ENCODE measurements at places on chromosomes 5 and 9.

DNA sequence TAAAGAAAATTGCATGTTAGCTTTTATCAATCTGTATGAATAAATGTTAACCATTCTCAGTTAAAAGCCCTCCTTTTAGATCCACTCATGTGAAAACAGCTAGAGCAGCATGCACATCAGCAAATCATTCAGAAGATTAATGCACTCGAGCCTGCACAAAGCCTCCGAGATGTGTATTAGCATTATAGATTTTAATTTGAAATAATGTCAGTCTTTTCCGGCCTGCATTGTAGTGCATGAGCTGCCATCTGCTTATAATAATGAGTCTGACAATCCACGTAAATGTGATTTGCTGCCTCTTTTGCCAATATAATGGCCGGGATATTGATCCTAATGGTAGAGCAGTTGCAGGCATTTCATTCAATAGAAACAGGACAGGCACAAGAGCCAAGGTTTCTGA is 585.1 kb downstream of the IRX1 start:
- DNase-seq, result no peak
- no peaks in the 10 kb centered on the region for H3K27me3 ChIP-seq
- no peak overlapping the region for H3K27ac ChIP-seq
- no peaks in the 10 kb centered on the region for H3K36me3 ChIP-seq
- H3K4me1 ChIP-seq, result no peaks in the 10 kb centered on the region
- no peak overlapping the region for H3K4me3 ChIP-seq

DNA sequence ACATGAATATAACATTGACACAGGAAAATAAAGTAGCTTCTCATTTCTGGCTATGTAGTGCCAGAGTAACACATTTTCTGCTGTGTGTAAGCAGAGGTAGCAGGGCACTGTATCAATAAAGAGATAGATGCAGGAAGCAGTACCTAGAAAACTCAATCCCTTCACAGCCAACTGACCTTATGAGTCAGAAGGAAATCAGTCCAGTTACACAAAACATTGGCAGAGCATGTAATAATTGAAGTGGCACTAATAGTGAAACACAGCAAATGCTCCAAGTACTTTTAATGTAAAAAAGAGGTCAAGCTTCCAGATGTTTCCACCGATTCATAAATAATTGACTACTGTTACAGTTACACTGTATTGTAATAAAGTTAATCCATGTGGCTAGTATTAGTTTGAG is 706.6 kb downstream of the EFNA5 start:
- no peaks in the 10 kb centered on the region for H3K27me3 ChIP-seq
- H3K4me1 ChIP-seq, result no peaks in the 10 kb centered on the region
- no peaks in the 10 kb centered on the region for H3K36me3 ChIP-seq
- H3K4me3 ChIP-seq, result no peak overlapping the region
- DNase-seq, result no peak

DNA sequence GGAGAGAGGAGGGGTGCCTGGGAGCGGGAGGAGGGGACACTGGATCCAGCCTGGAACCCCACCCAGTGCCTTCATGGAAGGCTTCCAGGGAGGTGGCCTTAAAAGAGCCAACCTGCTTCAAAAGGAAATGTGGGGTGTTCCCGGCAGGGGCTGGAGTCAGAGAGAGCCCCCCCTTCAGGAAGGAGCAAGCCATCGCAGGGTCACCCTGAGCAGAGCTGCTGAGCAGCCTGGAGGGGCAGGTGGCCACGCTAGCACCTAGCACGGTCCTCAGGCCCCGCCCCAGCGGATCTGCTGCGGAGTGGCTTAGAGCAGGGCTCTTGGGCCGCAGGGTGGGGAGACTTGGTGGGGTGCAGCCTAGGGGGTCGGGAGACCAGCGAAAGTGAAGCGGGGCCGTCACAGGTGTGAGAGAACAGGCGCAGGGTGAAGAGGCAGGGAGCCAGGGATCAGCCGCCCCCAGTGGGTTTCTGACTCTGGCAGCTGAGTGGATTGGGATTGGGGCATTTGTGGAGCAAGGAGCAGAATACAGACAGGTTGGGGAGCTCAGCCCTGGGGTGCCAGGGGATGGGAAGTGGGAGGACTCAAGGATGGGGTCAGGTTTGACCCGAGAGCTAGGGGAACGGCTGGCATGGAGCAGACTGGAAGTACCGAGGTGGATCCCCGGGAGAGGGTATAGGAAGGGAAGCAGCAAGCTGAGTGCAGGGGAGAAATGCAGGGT is 1.5 kb downstream of the LCN2 start:
- H3K27ac ChIP-seq, result no peak overlapping the region
- DNase-seq, result peak; percentile 61
- peaks cover 3% of the 10 kb centered on the region for H3K4me1 ChIP-seq
- H3K36me3 ChIP-seq, result no peaks in the 10 kb centered on the region
- H3K4me3 ChIP-seq, result no peak overlapping the region

DNA sequence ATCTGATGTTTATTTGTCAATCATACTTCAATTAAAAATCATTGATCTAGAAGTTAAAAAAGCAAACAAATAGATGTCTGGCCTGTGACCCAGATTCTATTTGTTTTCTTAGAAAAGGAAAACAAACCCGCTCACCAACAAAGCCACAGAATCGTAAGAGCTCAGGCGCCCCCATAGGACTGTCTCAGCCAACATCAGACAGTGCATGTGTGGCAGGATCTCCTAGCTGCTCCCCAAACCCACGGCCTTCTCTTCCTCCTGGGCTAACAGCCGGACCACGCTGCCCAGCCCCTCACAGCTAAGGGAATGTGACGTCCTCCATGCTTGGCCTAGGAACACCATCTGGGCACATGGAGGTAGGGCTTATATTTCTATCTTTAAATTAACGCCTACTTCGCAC is 19.4 kb downstream of the OR2Y1 start:
- H3K4me3 ChIP-seq, result no peak overlapping the region
- H3K27ac ChIP-seq, result no peak overlapping the region
- H3K27me3 ChIP-seq, result no peaks in the 10 kb centered on the region
- H3K4me1 ChIP-seq, result no peaks in the 10 kb centered on the region

GRCh38 chr9:93340091-93340490 is 111.4 kb upstream of the FAM120A start:
- no peaks in the 10 kb centered on the region for H3K27me3 ChIP-seq
- 0 out of 2 replicates have a peak, but pooled peaks cover 2% of the 10 kb centered on the region for H3K4me1 ChIP-seq
- no peak overlapping the region for H3K27ac ChIP-seq
- DNase-seq, result no peak

DNA sequence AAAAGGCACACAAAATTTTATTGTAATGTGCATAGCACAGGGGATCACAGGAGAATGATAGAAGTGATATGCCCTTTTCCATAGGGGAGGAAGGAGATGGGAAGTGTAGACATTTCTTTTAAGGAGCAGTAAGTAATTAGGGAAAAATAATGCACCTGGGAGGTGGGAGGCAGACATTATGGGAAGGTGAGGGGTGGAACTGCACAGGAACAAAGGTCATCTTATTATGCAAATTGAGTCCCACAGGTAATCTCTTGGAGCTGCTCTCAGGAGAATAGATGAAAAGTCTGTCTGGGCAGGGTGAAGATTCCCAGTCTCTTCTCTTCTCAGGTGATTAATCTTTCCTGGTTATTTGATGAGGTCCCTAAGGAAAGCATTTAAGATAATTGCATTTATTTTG is 331.5 kb downstream of the ENC1 start:
- no peaks in the 10 kb centered on the region for H3K27me3 ChIP-seq
- DNase-seq, result no peak
- no peaks in the 10 kb centered on the region for H3K36me3 ChIP-seq
- H3K27ac ChIP-seq, result no peak overlapping the region

DNA sequence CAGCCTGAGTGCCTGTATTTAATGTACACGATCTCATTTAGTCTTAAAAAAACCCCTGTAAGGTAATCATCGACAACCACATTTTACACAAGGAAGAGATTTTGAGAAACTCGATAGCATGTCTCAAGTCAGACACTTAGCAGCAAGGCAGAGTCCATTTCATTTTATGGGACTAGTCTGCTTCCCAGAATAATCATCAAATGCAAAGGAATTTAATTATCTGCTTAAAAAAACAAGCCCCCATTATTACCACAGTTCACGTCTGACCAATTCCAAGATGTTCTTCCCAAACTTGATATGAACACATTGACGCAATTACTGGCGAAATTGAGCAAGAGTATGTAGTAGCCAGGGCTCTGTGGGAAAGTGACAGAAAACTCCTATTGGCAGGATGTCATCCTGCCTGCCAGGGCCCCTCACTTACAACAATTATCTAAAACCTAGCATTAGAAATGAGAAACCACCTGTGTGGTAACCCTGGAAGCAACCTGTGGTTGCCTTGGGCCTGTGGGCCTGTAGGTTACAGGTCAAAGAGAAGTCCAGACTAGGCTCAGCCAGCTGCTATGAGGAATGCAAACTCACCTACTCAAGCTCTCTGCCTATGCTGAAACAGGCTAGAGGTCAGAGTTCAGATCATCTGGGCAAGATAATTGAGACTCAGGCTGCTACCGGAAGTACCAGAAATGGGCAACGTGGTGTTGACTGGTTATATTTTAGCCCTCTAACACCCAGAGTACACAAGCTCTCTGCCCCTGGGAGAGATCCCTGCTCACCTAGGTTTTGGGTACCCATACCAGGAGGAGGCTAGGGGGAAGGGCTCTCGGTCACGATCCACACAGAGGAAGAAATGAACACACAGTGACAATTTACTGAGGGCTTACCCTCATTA is 1.6 kb downstream of the B4GALT1 start:
- no peak overlapping the region for H3K4me3 ChIP-seq
- no peak for DNase-seq
- peaks cover 5% of the 10 kb centered on the region for H3K4me1 ChIP-seq
- H3K27ac ChIP-seq, result no peak overlapping the region

GRCh38 chr5:132830436-132831094 is at the start of gene SHROOM1:
TSS of gene SHROOM1 (minus strand) at chr5:132830647. CDS start at chr5:132826140, 4,507 bp downstream.
- DNase-seq, result no peak
- no peaks in the 10 kb centered on the region for H3K4me1 ChIP-seq
- H3K27ac ChIP-seq, result no peak within 1 kb of the TSS
- no peaks in the 10 kb centered on the region for H3K36me3 ChIP-seq
- H3K27me3 ChIP-seq, result peaks cover 15% of the 10 kb centered on the region
- peak within 1 kb of the TSS; percentile 88 for H3K4me3 ChIP-seq

DNA sequence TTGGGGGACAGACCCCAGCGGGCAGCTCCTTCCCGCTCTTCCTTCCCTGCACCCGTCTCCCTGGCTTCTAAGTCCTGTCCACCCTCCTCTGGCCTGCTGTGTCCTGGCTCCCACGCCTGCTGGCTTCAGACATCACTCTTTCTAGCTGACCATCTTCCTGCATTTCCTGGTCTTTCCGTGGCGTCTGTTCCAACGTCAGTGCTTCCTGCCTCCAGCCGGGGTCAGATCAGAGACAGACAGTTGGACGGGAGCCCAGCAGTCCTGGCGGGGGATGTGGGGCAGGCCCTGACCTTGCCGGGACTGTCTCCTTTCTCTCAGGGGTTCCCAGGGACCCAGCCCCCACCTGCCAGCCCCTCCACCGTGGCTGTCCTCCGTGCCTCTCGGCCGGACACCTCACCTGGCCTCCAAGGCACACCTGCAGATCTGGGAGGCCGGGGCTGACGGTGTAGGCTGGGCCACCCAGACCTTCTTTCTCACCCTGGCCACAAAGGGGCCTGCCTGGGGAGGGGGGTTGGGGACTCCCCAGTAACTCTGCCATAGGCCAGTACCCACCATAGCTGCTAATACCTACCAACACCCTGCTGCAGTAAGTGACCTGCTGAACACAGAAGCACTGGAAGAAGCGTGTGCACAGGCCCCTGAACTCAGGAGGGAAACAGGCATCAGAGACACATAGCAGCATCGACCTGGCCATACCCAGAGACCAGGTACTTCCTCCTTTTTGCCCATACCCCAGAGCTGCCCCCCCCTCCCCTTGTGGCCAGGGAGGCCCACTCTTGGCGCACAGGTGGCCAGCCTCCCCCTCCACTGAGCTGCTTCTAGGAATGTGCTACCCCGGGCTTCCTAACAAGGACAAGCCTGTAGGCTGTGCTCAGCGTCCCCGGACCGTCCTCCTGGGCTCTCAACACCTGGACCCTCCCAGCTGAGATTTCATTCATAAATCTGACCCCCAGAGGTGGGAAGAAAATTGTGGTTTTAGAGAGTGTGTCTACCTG is 5.1 kb downstream of the NRARP start:
- H3K36me3 ChIP-seq, result no peaks in the 10 kb centered on the region
- H3K27ac ChIP-seq, result no peak overlapping the region
- no peak for DNase-seq
- no peak overlapping the region for H3K4me3 ChIP-seq
- H3K4me1 ChIP-seq, result peaks cover 22% of the 10 kb centered on the region
- H3K27me3 ChIP-seq, result no peaks in the 10 kb centered on the region

GRCh38 chr5:120509053-120509452 is 45.0 kb downstream of the PRR16 start:
- H3K4me3 ChIP-seq, result no peak overlapping the region
- no peaks in the 10 kb centered on the region for H3K36me3 ChIP-seq
- peaks cover 4% of the 10 kb centered on the region for H3K4me1 ChIP-seq
- DNase-seq, result no peak

DNA sequence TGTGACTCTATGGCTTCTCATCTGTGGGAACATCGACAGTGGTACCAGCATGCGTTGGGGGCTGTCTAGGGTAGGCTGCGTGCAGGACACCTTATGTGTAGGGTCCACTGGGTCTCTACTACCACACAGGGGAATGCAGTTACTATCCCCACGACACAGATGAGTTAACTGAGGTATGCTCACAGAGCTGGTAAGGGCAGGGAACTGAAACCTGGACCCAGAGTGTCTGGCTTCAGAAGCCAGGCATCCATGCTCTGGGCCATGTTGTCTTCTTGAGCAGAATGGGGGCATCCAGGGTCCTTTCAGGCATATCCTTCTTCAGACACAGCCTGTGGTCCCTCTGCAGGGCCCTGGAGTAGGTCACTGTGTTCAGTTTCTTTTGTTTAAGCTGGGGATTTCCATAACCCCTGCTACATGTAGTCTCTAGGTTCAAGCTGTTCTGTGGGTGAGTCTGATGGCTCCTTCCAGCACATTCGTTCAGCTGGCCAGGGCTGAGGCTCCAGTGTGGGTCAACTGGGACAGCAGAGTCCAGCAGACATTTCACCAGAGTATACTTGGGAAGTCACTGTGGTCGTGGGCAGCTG is 148.8 kb downstream of the GADD45G start:
- no peaks in the 10 kb centered on the region for H3K27me3 ChIP-seq
- peaks cover 6% of the 10 kb centered on the region for H3K4me1 ChIP-seq
- H3K27ac ChIP-seq, result no peak overlapping the region
- no peaks in the 10 kb centered on the region for H3K36me3 ChIP-seq
- H3K4me3 ChIP-seq, result no peak overlapping the region

DNA sequence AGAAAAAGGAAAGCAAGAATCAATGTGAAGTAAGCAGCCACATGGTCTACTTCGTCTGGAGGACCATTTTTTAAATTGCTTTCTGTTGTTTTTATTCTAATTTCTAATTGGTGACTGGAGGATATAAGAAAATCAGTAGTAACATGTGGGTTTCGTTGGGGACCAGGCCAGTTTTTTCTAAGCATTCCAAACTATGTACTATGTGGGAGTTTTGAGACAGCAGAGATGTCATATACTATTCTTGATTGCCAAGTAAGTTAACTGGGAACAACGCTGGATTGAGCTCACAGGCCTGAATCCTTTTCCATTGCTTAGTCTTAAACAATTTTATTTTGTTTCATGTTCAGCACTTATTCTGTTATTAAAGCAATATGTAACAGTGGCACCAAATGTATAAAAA is 225.7 kb downstream of the TMEM167A start:
- H3K27ac ChIP-seq, result no peak overlapping the region
- H3K36me3 ChIP-seq, result no peaks in the 10 kb centered on the region
- no peaks in the 10 kb centered on the region for H3K27me3 ChIP-seq
